ENCODE measurements at places on chromosomes 12 and 14. TPM values are rescaled to one million over a fixed set of nuclear protein-coding genes. Genes with fewer than 3 reads are reported as not detected.

GOLGA3 gene
- total RNA-seq: 46.2 TPM

- no peak for DNase-seq
- H3K4me1 ChIP-seq: no peaks in the 10 kb centered on the region
- H3K27ac ChIP-seq: no peak overlapping the region
- H3K36me3 ChIP-seq: no peaks in the 10 kb centered on the region
Observed at GRCh38 chr14:79820866-79821535, 390.3 kb downstream of the DIO2 start.

- H3K27ac ChIP-seq: no peak overlapping the region
- no peak for DNase-seq
- no peak overlapping the region for H3K4me3 ChIP-seq
- H3K27me3 ChIP-seq: no peaks in the 10 kb centered on the region
- no peaks in the 10 kb centered on the region for H3K36me3 ChIP-seq
- no peaks in the 10 kb centered on the region for H3K4me1 ChIP-seq
Observed at GRCh38 chr12:16789204-16789790, 183.3 kb upstream of the LMO3 start.

- H3K36me3 ChIP-seq: no peaks in the 10 kb centered on the region
- H3K27me3 ChIP-seq: no peaks in the 10 kb centered on the region
- H3K4me1 ChIP-seq: no peaks in the 10 kb centered on the region
- no peak for DNase-seq
- H3K27ac ChIP-seq: no peak overlapping the region
Observed at GRCh38 chr12:17215759-17216570, 610.0 kb upstream of the LMO3 start.

All from activated CD4-positive, alpha-beta memory T cell treated with anti-CD3 and anti-CD28 coated beads, Interleukin-2, amount 10 ng/mL, durations not matched to agents 7 days and 5 days (primary cell).